ENCODE measurements at places on chromosomes 6 and 20. TPM values are rescaled to one million over a fixed set of nuclear protein-coding genes. Genes with fewer than 3 reads are reported as not detected.
A peak's percentile ranks its signal among the peaks of the same experiment; 100 is the strongest.

DNA sequence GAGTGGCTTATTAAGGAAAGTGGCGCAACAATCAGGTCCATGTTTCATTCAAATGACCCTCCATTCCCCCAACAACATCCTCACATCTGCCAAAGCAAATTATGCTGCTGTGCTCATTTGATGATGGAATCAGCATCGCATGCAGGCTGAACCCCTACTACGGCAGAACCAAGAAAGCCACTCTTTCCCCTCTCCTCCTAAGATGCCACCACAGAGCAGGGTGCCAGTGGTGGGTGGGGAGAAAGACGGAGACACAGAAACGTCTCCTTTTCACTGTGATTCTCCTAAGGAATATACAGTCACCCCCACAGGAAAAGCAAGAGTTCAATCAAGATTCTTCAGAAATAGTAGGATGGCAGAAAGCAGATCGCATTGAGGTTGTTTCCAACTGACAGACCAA is 17.1 kb downstream of the HEBP2 start:
- DNase-seq = no peak

- peak; percentile 21 for DNase-seq
Measured at GRCh38 chr20:20827992-20828597, 115.7 kb upstream of the RALGAPA2 start.

PPP1R18 gene
- total RNA-seq = 89.3 TPM

DNA sequence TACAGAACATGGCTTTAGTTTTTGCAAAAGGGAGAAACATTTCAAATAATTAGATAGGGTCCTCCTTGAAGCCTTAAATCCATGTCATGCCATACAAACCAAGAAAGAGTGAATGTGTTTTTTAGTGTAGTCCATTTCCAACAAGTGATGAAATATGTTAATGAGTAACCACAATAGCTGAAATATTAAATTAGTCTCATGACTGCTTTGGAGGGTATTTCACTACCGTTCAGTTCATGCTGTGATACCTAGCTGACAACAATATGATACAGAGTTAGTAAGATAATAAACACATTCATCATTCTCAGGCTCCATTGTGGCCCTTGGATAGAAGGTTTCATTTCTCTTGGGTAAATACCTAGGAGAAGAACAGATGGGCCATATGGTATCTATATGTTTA is 5.8 kb upstream of the ID4 start:
- no peak for DNase-seq

- DNase-seq = no peak
Measured at GRCh38 chr6:111806165-111806547, 67.1 kb downstream of the FYN start.

DNA sequence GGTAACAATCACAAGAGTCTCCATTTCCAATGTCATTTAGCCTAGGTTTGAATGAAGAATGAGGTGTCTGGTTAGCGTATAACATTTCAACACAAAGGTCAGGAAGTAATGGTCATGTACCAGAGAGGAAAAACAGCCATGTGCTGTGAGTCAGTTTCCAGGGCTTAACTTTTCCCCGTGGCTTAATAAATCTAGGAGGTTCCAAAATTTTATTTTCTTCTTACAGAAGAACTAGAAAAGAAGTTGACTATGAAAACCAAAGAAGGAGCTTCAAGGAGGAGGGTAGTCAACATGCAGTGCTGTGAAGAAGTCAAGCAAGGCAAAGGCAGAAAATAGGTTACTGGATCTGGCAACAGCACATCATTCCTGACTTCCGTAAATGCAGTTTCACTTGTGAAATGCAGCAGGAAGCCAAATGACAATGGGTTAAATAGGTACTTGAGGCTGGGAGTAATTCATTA is 8.4 kb upstream of the GABRR2 start:
- no peak for DNase-seq

MBOAT1 gene
- total RNA-seq = 0.16 TPM

OLIG3 gene
- total RNA-seq = not detected

OPN5 gene
- total RNA-seq = not detected

- DNase-seq = no peak
Measured at GRCh38 chr20:61278296-61278695, 26.2 kb downstream of the CDH4 start.

- no peak for DNase-seq
Measured at GRCh38 chr6:111462770-111463391, 20.1 kb downstream of the REV3L start.

DNA sequence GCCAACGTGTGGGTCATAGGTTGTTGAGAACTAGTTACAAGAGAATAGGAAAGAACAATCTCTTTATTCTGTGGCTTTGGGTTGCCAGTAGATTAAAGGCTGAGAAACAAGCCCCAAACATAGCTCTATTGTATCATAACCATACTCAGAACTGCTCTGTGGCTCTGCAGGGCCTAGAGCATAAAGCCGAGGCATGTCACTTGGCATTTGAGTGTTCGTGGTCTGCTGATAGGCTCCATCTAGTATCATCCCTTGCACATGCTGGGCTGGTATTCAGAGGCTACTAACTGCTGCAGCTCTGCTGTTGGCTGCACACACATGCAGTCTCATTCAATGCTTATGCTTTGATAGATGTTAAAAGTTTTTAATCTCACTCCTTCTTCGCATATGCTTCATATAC is 157.9 kb downstream of the OGFRL1 start:
- DNase-seq = peak; percentile 88

- peak; percentile 33 for DNase-seq
Measured at GRCh38 chr6:17492350-17492749, 99.0 kb downstream of the CAP2 start.

DNA sequence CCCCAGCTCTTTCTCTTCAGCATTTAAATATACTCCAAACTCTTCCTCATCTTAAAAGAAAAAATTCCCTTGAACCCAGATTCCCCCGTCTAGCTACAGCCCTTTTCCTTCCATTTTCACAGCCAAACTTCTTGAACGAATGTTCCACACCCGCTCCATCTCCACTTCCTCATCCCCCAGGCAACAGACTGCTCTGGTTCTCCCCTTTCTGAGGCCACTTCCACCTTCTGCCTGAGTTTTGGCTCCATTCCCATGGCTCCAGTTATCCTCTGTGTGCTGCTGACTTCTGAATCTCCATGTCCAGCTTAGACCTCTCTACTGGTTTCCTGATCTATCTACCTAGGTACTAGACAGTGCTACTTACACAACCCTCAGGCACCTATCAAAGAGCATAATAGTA is 106.4 kb downstream of the RALGAPA2 start:
- DNase-seq = no peak

RIMS1 gene
- 0.21 TPM for total RNA-seq

DNA sequence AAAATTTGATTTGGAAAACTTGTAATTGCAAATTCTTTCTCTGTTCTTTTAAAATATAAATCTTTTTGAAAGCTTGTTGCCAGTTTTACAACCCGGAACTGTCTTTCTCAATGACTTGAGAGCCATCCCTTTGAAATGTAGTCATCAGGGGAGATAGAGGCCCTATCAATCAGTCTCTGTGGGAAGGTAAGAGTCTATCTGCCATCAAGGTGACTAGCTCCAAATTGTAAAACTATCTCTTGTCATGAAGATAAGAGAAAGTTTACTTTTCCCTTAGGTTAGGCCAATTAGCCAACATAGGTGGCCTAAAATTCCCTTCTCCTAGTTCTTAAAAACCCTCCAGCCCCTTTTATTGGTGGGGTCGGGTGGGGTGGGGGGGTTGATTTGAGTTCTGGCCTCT is 469.1 kb upstream of the IRAK1BP1 start:
- DNase-seq = no peak

- no peak for DNase-seq
Measured at GRCh38 chr20:47231382-47232039, 125.0 kb downstream of the ZMYND8 start.

MPC1 gene
- total RNA-seq = 85.5 TPM

TBXT gene
- not detected for total RNA-seq

GRCh38 chr6:16135066-16135465 is 6.2 kb downstream of the MYLIP start:
- DNase-seq = no peak

GRCh38 chr6:114061116-114061515 is 90.2 kb upstream of the HDAC2 start:
- no peak for DNase-seq

- no peak for DNase-seq
Measured at GRCh38 chr6:123427008-123427407, 209.7 kb downstream of the TRDN start.

- no peak for DNase-seq
Measured at GRCh38 chr6:139779988-139780774, 405.7 kb upstream of the CITED2 start.

DNA sequence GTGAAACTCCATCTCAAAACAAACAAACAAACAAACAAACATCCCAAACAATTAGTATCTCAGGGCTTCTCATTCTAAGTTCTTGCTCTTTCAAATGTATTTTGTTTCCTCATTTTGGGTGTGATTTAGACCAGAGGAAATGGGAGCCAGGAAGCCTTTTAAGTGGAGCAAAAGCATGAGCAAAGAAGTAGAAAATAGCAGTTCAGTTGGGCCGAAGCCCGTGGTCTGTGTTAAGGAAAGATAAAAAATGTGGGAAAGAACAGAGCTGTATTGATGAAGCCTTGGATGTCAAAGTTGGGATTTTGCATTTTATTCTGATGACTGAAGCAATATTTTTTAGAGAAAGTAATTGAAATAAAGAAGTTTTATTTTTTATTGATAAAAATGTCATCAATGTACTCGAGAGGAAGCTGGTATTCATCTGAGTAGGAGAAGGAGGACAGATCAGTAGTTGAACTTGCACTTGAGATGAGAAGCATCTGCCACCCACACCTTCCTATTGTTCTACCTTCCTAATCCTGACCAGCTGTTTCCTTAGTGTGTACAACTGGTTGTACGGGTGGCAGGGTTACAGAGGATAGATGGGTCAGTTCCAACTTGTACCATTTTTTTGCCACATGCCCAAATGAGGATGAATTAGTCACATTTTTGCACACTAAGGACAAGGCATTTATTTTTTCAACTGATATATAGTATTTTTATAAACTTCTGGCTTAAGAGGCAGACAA is 56.1 kb downstream of the KIAA0408 start:
- DNase-seq = no peak

DNA sequence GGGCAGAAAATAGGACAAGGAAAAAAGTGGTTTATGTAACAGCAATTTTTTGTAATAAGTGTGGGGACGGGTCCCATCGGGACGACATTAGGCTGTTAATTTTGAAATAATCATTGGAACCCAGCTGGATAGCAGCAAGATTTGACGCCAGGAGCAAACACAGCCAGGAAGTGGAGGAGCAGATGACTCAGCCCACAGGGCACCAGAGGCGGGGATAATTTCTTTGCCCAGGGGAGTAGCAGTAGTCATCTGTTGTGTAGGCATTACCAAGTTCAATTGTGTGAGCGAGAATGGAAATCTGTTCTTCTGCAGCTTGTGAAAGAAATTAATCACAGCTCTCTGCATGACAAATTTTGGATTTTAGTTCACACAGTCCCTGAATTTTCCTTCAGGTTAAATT is 22.6 kb upstream of the RIN2 start:
- peak; percentile 84 for DNase-seq
